ENCODE measurements at places on chromosomes 4 and X.

DNA sequence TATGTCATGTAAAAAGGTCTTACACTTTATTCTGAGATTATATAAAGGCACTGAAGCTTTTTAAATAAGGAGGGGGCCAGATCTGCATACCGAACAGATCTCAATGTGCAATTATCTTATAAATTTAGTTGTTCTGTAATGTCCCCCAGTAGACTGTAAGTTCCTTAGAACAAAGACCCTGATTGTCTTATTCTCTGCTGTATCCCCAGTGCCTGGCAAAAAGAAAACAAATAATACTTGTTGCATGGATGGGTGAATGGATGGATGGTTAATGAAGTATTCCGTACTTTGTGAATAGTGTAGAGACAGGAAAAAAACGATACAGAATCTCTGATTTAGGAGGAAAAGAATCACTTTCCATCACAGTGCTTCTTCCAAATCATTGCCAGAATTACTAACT is 141.5 kb downstream of the CHM start:
- no peak for DNase-seq

- DNase-seq, result no peak
These were observed 63.8 kb upstream of the ATOH1 start for GRCh38 chr4:93764639-93765246.

DNA sequence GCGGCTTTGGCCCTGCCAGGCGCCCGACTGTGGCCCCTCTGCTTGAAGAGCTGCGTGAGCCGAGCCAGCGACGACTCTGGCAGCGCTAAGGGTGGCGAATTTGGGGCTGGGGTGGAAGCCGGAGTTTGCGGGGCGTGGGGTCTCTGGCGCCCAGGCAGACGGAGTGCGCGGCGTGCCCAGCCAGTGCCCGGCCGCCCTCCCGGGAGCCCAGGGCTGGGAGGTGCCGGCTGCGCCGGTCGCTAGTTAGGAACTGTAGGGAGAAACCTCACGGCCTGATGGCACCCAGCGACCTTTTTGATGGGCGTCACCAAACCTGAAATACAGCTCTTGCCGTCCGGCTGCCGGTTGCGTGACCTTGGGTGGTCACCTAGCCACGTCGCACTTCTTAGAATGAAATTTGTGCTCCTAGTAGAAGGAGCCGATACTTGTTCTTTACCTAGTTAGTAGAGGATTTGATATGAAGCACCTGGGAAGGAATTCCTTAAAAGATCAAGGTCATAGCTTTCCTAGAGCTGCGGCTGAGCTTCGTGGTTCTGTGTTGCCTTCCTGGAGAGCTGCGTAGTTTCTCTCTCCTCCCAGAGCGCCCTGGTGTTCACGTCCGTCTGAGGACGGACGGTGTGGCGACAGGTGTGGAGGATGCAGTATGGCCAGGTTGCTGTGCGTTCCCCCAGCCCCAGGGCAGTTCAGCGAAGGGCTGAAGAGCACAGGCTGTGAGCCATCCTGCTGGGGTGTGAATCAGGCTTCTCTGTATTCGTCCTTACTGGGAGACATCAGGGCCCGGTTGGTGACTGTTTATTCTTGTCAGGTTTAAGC is 680 bp downstream of the MAEA start:
- DNase-seq, result no peak

- no peak for DNase-seq
These were observed 290.4 kb downstream of the GLUD2 start for GRCh38 chrX:121337816-121338215.

DNA sequence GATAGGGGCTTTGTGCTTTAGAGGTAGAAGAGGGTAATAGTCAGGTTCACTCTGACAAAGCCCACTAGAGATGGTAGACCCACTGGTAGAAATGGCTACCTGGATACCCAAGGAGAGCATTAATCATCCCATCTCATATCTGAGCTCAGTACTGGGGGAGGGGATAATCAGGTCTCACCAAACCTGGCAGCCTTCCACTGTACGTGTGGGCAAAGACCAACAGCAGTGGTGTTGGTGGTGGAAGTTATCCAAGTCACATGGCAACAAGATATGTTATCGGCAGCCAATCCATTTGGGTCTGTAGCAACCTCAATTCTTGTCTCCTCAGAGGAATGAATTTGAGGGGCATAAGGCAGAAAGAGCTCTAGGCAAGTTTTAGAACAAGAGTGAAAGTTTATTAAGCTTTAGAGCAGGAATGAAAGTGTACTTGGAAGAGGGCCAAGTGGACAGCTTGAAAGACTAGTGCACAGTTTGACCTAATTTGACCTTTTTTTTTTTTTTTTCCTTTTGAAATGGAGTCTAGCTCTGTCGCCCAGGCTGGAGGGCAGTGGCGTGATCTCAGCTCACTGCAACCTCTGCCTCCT is 67.0 kb upstream of the CXCL13 start:
- DNase-seq, result no peak

DNA sequence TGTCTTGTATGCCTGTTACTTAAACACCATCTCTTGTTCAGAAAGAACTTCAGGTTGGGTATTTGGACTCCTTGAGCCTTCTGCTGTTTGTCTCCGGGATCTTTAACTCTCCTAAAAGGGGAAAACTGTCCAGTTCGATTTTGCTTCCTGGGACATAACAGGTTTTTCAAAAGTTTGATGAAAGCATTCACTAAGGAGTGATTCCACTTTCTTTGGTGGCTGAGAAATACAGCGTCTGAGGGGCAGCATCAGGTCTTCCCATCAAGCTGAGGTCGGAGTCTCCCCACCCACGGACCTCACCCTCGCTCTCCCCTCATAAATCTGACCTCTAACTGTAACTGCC is 1.4 kb downstream of the AFAP1 start:
- no peak for DNase-seq

DNA sequence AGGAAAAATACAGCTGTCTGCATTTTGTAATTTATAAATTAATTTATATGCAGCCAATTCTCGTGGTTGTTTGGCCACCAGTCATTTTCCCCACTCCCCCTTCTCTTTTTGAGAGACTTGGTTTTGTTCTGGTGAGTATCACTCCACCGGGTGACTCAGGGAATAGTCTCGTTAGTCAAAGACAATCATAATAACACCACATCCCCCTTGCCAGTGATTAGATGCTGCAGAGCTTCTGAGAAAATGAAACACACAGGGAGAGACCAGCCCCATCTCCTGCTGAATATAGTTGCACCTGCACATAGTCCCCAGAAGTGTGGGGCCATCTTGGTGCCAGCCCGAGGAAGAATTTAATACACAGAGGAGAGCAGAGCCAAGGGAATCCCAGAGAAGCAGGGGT is 8.0 kb upstream of the FNIP2 start:
- no peak for DNase-seq

- no peak for DNase-seq
These were observed 6.2 kb upstream of the PLCXD1 start for GRCh38 chrX:274904-275475.

- no peak for DNase-seq
These were observed 112.5 kb downstream of the SH3KBP1 start for GRCh38 chrX:19774905-19775304.

- no peak for DNase-seq
These were observed 136.3 kb downstream of the HS6ST2 start for GRCh38 chrX:132821974-132822633.

DNA sequence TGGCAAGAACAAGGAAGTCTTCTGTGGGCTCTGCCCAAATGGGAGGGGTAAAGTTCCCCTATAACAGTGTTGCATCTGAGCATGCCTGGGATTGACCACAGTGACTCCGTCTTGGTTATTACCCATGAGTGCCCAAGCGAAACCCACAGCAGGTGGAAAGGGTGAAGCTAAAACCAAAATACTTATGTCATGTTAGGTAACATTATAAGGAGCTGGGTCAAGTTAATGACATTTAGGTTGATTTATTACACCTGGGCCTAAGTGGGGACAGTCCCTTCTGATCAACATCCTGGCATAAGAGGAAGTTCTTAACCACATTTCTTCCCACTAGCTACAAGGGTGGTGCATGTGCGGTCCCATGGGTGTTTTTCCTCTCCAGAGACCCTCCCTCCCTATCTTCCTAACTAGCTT is 1.3 kb upstream of the ZNF732 start:
- no peak for DNase-seq

- DNase-seq, result no peak
These were observed 210.9 kb downstream of the KLHL4 start for GRCh38 chrX:87728459-87728858.

DNA sequence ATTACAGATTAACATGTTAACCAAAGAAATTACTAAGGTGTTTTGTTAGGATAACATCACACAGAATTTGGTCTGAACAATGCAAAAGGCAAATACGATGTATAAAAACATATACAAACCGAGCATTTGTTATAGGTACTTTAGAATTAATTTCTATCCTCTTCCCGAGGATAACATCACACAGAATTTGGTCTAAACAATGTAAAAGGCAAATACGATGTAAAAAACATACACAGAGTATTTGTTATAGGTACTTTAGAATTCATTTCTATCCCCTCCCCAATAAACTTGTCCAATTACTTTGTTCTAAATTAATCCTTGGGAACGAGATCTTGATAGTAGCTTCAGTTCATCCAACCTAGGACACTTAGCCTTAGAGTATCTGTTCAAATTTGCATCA is 7.6 kb downstream of the HNRNPDL start:
- DNase-seq, result no peak

DNA sequence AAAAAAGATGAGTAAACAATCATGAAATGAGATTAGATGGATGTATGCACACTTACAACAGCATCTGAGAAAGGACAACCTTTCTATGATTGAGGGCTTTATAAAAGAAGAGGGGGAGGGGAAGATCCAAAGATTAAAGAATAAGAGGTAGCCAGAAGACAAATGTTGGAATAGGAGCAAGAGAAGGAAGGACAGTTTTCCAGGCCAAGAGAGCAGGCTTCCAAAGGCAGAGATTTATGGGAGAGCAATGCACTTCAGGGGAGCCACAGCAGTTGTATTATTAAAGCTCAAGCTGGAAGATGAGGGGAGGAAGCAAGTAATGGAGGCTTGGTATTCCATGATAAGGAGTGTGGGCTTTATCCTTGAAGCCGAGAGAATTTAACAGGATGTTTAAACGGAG is 110.3 kb upstream of the PTPN13 start:
- DNase-seq, result no peak

- DNase-seq, result no peak
These were observed 376.5 kb upstream of the MAD2L1 start for GRCh38 chr4:120443116-120443515.

GRCh38 chr4:94676970-94677369 is 80.8 kb upstream of the BMPR1B start:
- no peak for DNase-seq

DNA sequence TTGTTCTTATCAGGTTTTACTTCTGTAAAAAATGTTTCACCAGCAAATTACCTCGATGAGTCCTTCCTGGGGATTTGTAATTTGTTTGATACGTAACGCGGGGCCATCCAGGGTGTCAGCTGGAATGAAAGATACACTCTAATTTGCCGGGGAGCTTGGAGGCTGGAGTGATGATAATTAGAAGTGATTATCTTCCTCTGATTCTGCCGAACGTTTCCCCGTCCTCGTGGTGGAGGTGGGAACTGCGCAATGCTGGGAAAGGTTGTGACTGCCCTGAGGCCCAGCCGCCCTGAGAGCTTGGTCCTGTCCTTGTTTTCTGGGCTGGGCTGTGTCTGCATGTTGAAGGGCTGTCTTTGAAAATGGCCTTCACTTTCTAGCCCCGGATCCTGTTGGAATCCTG is 48.0 kb downstream of the SORCS2 start:
- DNase-seq, result no peak

DNA sequence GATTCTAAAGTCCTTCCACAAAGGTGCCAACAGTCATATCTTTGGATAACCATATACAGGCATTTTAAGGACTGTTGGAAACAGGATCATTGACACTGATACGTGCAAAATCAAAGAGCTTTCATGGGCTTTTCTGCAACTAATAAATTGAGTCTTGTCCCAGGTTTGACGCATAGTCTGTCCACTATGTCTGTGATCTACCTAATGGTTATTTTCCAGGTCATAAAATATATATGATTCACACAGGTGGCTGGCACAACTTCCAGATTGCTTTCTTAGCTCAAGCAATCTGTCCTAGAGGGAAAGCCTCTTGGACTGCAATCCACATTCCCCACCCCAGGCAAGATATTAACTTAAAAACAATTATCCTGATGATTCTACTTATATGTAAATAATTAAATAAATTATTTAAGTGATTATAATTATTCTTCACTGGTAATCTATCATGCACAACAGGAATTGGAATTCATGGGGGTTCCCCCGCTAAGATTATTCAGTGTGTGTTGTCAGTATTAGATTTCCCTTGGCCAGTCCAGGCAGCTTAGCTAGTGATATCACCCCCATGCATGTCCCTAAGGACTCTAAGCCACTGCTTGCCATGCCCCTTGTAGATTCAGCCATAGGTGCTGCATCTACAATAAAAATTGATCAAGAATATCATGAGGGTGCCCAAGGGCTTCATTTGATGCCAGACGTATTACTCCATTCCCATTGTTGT is 97.8 kb downstream of the TLL1 start:
- no peak for DNase-seq

DNA sequence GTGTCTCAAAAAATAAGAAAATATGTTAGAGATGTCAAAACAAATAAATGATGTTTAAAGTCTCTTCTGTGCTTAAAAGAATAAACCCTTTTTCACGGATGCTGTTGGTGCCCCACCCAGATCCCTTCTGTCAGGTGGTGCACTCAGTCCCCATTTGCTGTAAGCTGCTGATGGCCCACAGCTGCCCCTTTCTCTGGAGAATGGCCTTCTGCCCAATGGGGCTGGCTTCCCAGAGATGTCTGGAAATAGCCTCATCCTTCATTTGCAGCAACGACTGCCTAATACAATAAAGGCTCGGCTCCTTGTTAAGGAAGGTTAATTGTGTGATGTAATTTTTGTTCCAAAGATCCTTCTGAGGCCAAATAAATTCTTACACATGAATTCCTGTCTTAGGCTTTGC is 31.8 kb downstream of the ETNPPL start:
- DNase-seq, result no peak

GRCh38 chrX:11304829-11305228 is 11.6 kb downstream of the AMELX start:
- DNase-seq, result no peak

- no peak for DNase-seq
These were observed 16.7 kb upstream of the CXorf38 start for GRCh38 chrX:40663880-40664630.

- no peak for DNase-seq
These were observed 39.0 kb upstream of the CD99 start for GRCh38 chrX:2652106-2652505.

- DNase-seq, result no peak
These were observed 275.2 kb downstream of the QDPR start for GRCh38 chr4:17236686-17237085.

GRCh38 chrX:41722816-41723618 is 964 bp upstream of the GPR82 start:
- DNase-seq, result no peak
